ENCODE measurements at places on chromosomes 2 and 18.

- no peak for DNase-seq
Measured at GRCh38 chr2:77086478-77086877, 435.7 kb downstream of the LRRTM4 start.

DNA sequence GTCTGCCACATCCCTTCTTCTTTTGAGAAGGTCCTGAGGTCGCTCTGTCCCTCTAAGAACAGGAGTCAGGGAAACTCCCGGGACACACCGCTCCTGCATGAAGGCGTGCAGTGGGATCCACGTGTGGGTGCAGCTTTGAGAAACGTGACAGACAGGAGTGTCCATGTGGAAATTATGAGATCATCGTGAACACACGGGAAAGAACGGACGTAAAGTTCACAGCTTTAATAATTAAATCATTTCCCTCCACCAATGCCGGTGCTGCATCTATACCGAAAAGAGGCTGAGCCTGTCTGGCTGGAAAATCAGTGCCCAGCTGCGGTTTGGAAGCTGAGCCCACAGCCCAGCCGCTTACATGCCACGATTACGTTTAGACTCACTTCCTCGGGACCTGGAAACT, 372.4 kb upstream of the SALL3 start:
- no peak for DNase-seq

DNA sequence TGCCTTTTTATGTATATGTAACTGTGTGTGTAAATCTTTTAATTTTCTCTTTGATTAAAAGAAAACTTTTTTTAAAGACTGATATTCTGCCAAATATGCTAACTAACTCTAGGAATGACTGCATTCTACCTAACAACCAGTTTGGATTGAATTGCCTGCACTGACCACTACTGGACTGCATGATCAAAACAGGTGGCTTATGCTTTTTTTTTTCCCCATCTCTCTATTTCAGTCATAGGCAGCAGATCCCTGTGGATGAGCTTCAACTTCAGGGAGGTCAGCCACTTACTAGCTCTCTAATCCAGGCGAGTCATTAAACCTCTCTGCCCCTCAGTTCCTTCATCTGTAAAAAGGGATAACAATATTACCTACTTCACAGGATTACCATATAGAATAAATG, 138.6 kb upstream of the SERTAD2 start:
- DNase-seq: no peak

- DNase-seq: peak; percentile 17
Measured at GRCh38 chr2:119234021-119235019, 10.7 kb downstream of the STEAP3 start.

- peak; percentile 9 for DNase-seq
Measured at GRCh38 chr18:57630754-57631595, 9.3 kb upstream of the NARS1 start.

DNA sequence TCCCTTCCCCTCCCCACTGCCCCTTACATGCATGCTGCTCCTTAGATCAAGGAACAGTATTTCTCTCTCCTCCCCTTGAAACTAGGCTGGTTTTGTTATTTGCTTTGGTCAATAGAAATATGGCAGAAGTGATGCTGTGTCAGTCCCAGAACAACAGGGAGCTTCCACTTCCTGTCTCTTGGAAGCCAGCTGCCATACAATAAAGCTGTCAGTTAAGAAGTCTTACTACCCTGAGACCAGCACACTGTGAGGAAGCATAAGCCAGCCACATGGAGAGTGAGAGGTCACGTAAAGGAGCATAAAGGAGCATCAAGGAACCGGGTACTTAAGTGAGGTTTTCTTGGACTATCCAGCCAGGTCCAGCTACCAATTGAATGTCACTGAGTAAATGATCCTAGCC, 126.6 kb downstream of the NOL4 start:
- no peak for DNase-seq

- no peak for DNase-seq
Measured at GRCh38 chr18:50401295-50401694, 26.4 kb downstream of the SKA1 start.

DNA sequence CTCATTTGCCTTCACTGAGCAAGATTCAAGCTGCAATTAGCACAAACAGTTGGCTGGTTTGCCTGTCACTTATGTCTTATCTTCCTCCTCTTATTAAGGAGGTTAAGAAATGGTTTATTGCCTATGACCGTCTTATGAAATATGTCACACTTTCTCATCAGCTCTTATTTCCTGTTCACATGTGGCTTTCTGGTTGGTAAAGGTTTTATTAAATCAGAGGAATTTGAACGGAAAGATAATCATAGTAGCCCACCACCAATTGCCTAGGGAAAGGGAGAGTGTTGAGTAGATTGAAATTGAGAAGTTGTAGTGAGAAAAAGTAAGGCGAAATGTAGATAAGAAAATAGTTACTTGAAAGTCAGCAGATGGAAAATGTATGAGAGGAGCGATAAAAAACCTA, 4.2 kb upstream of the IL1R1 start:
- no peak for DNase-seq

DNA sequence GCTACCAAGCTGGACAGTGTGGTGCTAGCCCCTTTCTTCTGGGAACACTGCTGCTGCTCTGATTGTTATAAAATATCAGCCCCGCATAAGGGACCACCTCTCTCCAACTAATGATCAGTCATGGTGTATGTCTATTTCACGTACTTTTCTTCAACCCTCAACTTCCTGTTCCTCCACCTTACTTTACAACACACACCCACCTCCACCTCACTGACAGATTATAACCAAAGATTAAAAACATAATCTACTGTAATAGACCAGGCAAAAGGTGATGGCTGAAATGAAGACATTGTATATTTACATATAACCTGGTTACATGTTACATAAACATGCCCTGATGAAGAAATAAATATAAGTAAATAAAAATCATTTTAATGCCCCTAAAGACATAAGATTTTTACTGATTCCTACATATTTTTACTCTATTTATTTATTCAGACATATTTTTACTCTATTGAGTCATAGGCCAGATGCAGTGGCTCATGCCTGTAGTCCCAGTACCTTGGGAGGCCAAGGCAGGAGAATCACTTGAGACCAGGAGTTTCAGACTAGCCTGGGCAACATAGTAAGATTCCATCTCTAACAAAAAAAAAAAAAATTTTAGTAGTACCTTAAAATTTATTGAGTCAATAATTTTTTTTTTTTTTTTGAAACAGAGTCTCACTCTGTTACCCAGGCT, 12.8 kb downstream of the STK39 start:
- DNase-seq: no peak

- DNase-seq: no peak
Measured at GRCh38 chr2:120830096-120830830, 94.6 kb downstream of the GLI2 start.
